ENCODE measurements at places on chromosomes 7 and 10.
A peak's percentile ranks its signal among the peaks of the same experiment; 100 is the strongest.

DNA sequence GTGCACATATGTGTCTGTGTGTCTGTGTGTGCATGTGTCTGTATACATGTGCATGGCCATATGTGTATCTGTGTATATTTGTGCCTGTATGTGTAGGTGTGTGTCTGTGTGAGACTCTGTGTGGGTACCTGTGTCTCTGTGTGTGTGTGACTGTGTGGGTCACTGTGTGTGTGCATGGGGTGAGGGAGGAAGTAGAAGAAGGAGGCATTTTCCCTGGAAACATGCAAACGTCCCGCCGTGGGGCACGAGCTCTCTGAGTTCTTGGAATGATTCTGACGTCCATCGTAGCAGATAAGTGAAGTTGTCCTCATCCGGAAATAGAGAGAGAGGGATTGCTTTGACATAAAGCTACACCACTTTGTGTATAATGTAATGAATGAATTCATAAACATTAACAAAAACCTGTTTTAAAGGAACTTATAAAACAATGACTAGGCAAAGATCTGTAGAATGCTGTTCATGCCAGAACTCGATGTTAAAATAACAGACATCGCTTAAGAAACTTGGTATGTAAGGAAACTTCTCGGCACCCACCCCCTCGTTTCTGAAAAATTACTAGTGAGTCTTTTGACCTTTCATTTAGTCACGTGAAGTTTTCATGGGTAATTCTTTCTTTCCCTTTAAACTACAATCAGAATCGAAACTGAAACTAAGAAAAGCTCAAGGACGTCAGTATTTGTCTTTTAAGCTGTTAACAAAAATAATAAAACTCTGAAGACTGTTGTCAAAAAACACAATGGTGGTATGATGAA lies 43.6 kb upstream of the KLF6 start:
- no peak for DNase-seq

DNA sequence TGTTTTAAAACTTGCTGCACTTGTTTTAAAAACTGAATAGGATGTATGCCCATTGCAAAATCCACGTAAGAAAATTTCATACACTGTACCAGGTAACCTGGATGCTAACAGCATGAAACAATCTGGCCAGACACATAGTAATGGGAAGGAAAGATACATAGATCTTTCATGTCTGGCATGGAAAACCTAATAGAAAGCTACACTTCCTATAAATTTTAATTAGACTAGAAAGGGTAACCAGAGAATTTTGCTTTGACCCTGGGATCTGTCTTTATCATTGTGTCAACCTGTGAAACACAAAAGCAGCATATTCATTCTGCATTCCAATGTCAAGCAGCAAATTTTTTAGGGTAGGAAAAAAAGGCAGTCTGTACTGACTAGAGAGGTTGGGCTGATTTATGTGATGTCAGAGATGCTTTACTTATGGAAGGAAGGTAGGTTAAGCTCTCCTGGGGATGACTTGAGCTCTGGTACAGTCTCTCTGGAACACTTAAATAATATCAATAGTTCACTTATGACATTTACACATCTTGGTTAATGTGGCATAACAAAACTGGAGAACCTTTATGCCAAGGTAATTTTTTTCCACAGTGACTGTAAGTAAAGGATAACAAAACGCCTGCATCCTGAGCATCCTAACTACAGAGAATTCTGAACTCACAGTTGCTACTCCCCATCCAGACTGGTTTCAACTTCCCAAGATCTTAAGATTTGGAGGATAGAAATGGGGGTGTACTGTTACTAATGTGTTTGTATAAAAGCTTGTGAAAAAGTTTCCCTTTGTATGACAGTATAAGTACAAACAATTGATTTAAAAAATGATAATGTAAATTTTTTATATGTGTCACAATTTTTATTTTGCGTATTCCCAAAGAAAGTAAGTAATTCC lies 44.7 kb downstream of the DOCK4 start:
- DNase-seq: no peak

DNA sequence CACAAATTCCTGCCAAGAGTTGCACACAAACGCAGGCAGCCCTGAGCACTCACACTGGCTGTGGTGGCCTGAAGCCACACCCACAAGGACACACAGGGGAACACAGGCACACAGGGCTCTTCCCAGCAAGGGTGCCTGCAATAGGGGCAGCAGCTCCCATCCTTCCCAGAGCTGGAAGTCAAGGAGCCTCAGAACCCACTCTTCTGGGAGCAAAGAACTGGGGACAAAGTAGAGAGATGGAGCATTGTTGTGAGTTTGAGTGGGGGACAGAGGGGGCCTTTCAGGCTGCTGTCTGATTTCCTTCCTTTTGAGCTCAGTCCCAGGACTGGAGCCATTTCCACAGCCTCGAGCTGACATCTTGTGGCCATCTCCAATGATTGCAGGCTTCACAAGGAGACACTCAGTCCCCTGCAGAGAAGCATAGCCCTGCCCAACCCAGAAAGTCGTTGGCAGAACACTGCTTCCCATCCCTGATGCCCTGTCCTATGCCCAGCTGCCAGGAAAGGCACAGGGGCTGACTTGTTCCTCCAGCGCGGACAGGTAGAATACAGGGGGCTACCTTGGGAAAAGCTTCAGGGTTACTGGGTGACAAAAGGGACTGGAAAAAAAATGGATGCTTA lies 34.4 kb upstream of the SLF2 start:
- DNase-seq: no peak

- no peak for DNase-seq
These were observed 101.5 kb downstream of the JCAD start for GRCh38 chr10:29957907-29958331.

- DNase-seq: peak; percentile 21
These were observed 102.2 kb downstream of the GFRA1 start for GRCh38 chr10:116170815-116171250.
